NCI-H2107 (cell line): ENCODE measurements at places on chromosomes 5 and 9.

DNA sequence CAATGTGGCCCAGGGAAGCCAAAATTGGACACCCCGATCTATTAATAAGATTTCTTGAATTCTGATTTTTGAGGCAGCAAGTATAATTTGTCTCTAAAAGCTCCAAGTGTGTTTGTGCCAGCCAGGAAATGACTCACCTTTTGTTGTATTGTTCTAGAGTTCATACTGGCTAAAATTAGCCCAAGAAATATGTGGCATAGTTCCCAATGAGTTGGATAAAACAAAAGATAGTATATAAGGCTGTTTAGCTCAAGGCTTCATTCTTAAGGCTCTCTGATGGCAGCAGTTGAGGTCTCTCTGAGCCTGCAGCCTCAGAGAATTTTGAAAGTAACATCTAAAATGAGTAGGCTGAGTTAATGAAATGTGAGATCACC, 21.6 kb downstream of the HMGXB3 start:
- DNase-seq, result no peak

GRCh38 chr5:74665273-74665672, 19.8 kb upstream of the HEXB start:
- DNase-seq, result no peak

GRCh38 chr5:31366941-31367340, 165.0 kb downstream of the DROSHA start:
- DNase-seq, result no peak

DNA sequence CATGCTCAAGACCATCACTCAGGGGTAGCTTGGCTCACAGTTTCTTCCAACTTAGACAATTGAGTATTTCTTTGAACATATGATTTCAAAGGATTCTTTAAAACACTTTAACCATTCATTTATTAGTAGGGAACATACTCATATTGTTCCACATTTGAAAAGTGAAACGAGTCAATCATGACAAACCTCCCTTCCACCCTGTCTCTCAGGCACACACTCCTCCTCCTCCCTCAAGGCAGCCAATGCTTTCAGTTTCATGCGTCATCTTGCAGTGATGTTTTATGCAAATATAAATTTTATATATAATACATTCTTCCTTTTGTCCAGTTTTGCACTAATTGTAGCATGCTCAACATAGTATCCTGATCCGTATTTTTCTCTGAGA, 126.0 kb upstream of the BOD1 start:
- DNase-seq, result no peak

GRCh38 chr5:52989781-52990527, 802 bp downstream of the ITGA2 start:
- no peak for DNase-seq

DNA sequence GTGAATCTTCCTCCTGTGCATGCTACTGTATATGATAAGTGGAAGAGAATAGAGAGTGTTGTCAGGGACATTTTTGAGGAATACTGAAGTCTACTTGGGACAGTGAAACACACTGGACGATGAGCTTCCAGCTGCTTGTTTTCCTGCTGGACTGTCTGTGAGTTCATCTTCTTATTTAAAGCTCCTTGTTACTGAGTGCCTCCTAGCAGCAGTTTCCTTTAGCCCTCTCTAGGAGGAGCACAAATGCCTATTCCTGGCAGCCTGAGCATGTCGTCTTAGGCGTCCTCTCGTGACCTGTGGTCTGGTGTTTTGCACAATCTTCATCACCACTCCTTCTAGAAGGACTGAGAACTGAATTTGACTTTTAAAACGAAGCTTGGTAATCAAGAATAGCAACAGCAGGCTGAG, 43.8 kb downstream of the ANKRD33B start:
- no peak for DNase-seq

GRCh38 chr9:120878188-120879130, 1.5 kb upstream of the PHF19 start:
- DNase-seq, result no peak

GRCh38 chr5:78473751-78474150, 113.3 kb downstream of the SCAMP1 start:
- DNase-seq, result no peak

DNA sequence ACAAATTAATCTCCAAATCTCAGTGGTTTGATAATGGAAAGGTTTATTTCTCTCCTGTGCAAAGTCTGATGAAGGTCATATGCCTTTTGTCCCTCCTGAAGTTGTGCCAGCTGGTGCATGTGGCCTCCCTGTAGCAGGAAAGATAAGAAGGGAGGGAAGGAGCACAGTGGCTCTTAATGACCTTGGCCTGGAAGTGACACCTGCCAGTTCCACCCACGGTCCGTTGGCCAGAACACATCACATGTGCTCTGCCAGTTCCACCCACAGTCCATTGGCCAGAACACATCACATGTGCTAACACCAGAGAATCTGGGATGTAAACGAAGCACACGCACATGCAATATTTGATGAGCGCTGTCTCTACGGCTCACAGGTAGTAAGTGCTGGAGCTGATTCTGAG, 130.9 kb downstream of the DOCK2 start:
- no peak for DNase-seq

GRCh38 chr9:94736759-94737158, 10.3 kb downstream of the AOPEP start:
- no peak for DNase-seq

DNA sequence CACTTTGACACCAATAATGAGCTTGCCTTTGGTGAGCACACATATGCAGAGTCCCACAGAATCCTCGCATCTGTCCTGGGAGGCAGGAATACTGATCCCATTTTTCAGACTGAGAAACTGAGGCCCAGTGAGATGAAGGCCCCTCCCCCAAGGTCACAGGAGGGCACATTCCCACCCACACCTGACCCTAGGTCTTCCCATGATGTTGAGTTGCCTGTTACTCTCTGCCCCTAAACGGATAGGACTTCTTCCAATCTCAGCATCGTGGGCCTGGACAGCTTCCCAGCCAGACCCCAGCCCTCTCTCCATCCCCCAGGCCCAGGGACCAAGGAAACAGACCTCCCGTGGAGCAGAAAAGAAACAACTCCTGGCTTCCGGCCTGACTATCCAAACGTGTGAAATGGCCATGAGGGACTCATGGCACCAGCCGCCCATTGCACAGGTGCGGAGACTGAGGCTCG, 877 bp downstream of the SH3GLB2 start:
- no peak for DNase-seq

- DNase-seq, result no peak
Measured at GRCh38 chr5:116388564-116389258, 185.9 kb downstream of the SEMA6A start.

DNA sequence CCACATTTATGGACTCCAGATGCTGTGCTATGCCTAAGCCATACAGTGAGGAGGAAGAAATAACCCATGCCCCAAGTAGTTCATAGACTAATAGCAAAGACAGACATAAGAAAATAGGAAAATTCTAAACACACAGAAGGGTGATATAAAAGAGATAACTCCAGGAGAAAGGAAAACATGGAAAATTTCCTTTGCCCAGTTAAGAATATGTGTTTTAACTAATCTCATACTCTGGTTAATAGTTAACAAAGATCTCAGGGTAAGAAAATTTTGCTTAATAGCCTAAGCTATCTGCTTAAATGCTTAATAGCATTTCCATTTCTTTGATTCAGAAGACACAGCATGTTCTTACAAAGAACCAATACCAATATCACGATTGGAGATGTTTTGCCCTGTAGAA, 358.0 kb downstream of the MSX2 start:
- DNase-seq, result no peak

DNA sequence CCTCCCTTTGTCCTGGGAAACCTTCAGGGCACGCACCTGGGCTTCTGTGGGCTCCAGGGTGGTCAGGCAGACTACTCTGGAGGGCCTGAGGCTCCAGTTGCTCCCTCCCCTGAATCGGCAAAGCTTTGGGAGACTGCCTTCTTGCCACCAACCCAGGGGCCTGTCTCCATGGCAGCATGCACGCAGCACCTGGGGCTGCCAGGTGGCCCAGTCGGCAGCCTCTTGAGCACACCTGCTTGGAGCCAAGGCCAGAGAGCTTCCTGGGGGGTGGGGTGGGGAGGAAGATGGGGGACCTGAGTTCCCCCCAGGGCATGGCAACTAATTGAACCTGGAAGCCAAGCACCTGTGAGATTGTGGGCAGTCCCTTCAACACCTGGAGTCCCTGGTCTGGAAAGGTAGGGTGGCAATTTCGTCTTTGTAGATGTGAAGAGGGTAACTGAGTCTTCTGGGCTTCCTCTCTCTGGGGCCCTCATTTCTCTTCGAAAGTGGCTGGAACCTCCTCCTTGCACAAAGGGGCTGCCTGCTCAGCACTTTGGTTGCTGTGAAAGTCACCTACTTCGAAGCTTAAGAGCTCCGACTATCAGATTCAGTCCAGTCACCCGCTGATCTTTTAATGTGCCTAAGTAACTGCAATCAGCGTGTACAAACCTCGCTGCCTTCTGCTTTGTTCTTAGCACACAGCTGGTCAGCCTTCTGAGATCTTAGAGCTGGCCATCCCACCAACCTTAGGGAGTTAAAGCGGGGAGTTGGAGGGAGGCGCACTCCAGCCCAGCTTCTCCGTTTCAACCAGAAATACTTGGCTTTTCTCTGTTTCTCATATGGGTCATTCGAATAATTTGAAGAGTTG, 4.0 kb downstream of the RNF183 start:
- DNase-seq, result peak; percentile 83

- DNase-seq, result no peak
Measured at GRCh38 chr9:137313956-137314560, 12.0 kb upstream of the NRARP start.

DNA sequence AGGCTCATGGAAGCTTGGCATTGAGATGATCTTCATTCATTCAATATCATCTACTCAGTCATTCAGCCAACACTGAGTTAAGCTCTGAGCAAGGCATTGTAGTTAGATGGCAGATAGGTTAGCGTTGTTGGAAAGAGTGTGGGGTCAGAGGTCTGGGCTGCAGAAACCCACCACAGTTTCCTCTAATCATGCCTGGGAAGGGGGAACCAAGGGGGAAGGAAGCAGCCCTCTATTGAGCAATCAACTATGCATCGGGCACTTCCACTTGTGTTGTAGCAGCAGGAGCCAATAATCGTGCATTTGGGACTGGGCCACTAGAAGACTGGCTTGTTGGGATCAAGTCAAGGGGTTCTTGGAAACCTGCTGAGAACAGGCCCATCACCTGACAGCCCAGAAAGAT, 139.1 kb downstream of the PIP5K1B start:
- DNase-seq, result no peak

DNA sequence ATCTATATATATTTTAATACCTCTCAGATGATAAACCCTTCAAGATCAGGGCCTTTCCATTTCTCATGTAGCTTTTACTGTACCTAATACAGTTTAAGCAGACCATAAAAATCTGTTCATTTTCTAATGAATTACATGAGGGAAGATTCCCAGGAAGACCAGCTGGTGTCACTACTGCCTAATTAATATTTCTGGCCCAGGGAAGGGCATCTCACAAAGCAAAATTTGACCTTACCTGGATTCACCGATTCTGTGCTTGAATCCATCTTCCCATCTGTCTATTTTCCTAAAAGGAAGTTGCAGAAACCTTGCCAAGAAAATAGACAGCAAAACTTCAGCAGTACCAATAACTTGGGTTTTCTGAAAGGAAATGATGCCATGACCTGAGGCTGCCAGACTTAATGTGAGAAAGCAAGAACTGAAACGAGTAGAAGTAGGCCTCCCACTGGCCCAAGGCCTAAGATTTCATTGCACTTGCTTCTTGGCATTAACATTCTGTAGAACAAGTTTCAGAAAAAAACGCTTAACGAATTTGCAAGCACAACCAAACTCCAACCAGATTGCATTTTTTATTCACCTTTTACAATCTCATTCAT, 83.0 kb upstream of the GLIS3 start:
- no peak for DNase-seq

DNA sequence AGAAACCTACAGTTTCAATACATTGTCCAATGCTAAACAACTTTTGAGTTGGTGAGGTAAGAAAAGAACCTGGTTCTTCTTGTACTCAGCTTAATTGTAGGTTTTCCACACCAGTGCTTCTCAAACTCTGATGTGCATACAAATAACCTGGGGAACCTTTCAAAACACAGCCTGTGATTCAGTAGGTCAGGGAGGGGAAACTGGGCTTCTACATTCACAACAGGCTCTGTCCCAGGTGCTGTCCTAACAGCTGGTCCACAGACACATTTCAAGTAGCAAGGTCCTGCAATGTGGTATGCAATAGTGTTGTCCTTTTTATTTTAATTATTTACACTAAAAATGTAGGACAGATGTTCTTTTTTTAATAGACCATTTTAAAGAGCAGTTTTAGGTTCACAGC, 47.4 kb upstream of the SNCAIP start:
- DNase-seq, result no peak

DNA sequence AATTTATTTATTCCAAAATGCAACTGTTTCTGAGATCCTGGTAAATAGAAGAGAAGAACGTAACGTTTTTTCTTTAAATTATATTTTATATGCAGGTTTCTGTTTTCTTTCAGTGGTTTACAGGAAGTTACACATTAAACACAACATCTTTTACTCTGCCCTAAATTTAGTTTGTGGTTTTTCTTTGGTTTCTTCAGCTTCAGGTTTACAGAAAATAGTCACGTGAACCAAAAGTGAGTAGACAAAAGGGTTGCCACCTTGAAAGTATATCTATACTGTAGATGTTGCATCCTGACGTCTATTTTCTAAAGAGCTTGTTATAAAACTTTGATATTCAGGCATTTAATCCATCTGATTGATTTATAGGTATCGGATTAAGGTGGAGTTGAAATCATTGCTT, 1236.6 kb downstream of the MAT2B start:
- no peak for DNase-seq

DNA sequence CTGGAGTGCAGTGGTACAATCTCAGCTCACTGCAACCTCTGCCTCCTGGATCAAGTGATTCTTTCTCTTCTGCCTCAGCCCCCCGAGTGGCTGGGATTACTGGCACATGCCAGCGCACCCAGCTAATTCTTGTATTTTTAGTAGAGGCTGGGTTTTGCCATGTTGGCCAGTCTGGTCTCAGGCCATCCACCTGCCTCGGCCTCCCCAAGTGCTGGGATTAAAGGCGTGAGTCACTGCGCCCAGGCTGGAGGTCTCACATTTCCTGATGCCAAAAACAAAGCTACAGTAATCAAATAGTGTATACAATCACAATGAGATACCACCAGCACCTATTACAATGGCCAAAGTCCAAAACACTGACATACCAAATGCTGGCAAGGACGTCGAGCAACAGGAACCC, 51.1 kb downstream of the TTLL11 start:
- no peak for DNase-seq

- DNase-seq, result no peak
Measured at GRCh38 chr9:104905931-104906330, 22.0 kb downstream of the ABCA1 start.
